Forelimb muscle (tissue), 1 donor: ENCODE measurements at places on chromosomes 12 and 14. TPM values are rescaled to one million over a fixed set of nuclear protein-coding genes. Genes with fewer than 3 reads are reported as not detected.
A peak's percentile ranks its signal among the peaks of the same experiment; 100 is the strongest.

GRCh38 chr12:88501972-88502938, 78.0 kb downstream of the KITLG start:
- peak; percentile 5 for DNase-seq

DNA sequence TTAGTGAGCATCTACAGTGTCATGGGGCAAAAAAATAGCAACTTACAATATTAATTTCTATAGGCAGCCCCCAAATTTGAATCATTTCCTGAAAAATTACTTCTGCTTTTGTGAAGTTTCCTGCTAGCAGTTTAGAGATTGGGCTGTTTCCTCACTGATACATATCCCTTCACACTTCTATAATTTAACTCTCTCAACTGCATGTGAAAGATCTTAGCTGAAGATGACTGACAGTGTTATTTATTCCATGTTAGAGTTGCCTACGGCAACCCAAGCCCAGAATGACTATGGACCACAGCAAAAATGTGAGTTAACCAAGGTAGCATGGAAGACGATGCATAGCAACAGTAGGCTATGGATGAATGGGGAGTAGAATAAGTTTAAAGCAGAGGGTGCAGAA, at the start of gene KLRG1:
Gene KLRG1 (plus strand): TSS at position 134 of the 400 bp plus-strand sequence. CDS start 90 bp downstream, at position 224.
- DNase-seq, result no peak

DNA sequence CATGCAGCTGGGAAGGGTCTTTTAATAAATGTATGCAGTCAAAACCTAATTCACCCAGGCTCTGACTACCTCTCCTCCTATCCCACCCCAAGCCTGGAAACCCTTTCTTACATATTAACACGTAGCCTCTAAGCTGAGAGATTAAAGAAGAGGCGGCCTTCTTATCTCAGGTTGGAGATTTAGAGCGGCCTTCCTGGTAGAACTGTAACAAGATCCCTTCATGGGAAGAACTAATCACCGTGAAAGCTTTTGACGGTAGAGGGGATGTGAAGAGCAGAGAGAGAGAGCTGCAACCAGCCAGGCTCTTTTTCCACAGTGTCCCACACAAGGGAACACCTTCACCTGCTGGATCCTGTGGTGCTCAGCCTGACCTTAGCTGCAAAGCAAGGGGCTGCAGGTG, 367.4 kb downstream of the MED13L start:
- DNase-seq, result no peak

- no peak for DNase-seq
Observed at GRCh38 chr14:67365476-67365875, 5.3 kb downstream of the EIF2S1 start.

DNA sequence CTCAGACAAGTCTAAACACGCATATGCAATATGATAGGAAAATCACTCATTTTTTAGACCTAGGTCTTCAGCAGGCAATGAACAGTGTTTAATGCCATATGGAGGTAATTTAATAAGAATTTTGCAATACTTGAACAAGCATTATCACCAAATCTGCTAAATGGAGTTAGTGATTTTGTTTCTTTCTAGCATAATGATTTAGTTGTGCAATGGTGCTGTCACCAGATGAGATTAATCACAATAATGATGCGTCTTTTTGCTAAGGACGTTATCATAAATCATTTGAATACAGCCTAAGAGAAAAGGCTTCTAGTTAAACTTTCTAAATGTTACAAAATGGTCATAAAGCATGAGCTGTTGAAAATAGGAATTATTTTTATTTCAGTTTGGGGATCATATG, 170.0 kb upstream of the SLC16A7 start:
- no peak for DNase-seq

- no peak for DNase-seq
Observed at GRCh38 chr14:33435911-33436689, 497.4 kb downstream of the NPAS3 start.

MBD6 gene
- polyA plus RNA-seq, result 43.1 TPM
